Colonic mucosa (tissue), 4 donors: ENCODE measurements at places on chromosomes 4 and X. TPM values are rescaled to one million over a fixed set of nuclear protein-coding genes. Genes with fewer than 3 reads are reported as not detected.

CT55 gene
- total RNA-seq = not detected

UGT2B10 gene
- 0.40 TPM for total RNA-seq

OPRPN gene
- total RNA-seq = not detected

DNA sequence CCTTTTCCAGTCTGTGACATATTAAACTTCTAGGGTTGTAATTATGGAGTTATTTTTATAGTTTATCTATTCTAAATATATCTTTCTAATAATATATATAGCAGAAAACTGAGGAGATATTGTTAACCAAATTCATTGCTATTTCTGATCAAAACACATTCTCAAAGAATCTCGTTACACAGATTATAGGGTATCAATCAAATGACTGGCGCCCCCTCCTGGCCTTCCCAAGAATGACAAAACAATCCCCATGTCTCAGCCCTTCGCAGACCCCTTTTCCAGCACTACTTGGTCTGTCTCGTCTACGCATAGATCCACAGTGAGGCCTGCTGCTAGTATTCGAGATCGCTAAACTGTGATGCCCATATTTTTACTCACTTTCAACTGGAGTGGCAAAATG, 209.3 kb downstream of the GPC3 start:
- H3K4me1 ChIP-seq = no peaks in the 10 kb centered on the region
- peak; percentile 23 for DNase-seq
- no peak overlapping the region for H3K4me3 ChIP-seq
- H3K27me3 ChIP-seq = no peaks in the 10 kb centered on the region
- no peak overlapping the region for H3K27ac ChIP-seq
- no peaks in the 10 kb centered on the region for H3K36me3 ChIP-seq

GRCh38 chr4:101019941-101020401, 327.4 kb downstream of the PPP3CA start:
- peak; percentile 34 for DNase-seq
- H3K27me3 ChIP-seq = no peaks in the 10 kb centered on the region
- H3K36me3 ChIP-seq = no peaks in the 10 kb centered on the region

GRCh38 chrX:106649523-106650428, 38.0 kb downstream of the RADX start:
- H3K36me3 ChIP-seq = no peaks in the 10 kb centered on the region
- no peaks in the 10 kb centered on the region for H3K4me1 ChIP-seq
- no peak overlapping the region for H3K4me3 ChIP-seq
- no peak overlapping the region for H3K27ac ChIP-seq
- H3K27me3 ChIP-seq = no peaks in the 10 kb centered on the region

GRCh38 chr4:179328627-179329026, 1886.4 kb upstream of the AGA start:
- no peaks in the 10 kb centered on the region for H3K36me3 ChIP-seq
- DNase-seq = no peak
- H3K27ac ChIP-seq = no peak overlapping the region
- H3K27me3 ChIP-seq = no peaks in the 10 kb centered on the region

- DNase-seq = no peak
- H3K27ac ChIP-seq = no peak overlapping the region
- H3K4me1 ChIP-seq = no peaks in the 10 kb centered on the region
- no peak overlapping the region for H3K4me3 ChIP-seq
Observed at GRCh38 chr4:186881521-186882220, 158.0 kb upstream of the FAT1 start.

- H3K36me3 ChIP-seq = no peaks in the 10 kb centered on the region
- H3K4me3 ChIP-seq = no peak overlapping the region
- DNase-seq = no peak
Observed at GRCh38 chr4:19021617-19022016, 1000.1 kb upstream of the LCORL start.
